ENCODE measurements at places on chromosomes 6 and 20. TPM values are rescaled to one million over a fixed set of nuclear protein-coding genes. Genes with fewer than 3 reads are reported as not detected.

GRCh38 chr20:46558511-46558959 lies 8.1 kb upstream of the OCSTAMP start:
- DNase-seq = peak; percentile 87

- no peak for DNase-seq
These were observed 6.7 kb downstream of the AFDN start for GRCh38 chr6:167833396-167833763.

DNA sequence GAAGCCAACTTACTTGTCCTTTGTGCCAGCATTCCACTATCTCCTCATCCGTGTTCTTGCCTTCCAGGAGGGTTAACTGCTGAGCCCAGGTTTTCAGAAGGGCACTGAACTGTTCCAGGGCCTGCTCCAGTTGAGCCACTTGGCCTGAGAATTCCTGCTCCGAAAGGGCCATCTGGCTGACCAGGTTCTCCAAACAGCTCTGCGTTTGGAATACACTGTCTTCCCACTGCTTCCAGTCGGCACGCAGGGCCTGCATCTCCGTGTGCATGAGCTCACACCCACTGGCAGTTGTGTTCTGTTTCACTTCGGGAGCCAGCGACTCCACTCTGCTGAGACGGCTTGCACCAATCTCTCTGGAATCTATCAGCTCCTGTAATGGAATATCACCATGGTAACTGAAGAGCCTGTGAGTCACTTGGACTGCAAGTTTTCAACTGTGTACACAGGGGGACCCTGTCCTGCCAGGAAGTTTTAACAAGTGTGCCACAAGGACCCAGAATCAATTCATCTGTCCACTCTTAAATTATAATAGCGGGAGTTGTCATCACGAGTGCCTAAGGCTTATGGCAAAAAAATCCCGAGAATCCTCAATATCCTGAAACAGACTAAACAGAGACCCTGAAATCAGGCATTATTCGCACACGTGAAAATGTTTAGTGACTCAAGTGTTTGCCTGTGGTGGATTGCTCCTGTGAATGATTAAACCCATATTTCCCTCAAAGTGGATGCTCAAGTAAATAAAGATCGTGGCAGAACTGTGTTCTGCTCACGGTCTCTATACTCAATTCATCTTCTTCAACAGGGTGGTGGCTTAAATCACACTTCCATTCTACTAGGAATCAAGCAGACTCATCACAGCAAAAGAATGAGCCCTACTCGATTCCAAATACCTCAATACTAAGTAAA lies 255.9 kb downstream of the SYNE1 start:
- peak; percentile 41 for DNase-seq

- DNase-seq = no peak
These were observed 107.8 kb downstream of the RNGTT start for GRCh38 chr6:88855541-88856147.

DNA sequence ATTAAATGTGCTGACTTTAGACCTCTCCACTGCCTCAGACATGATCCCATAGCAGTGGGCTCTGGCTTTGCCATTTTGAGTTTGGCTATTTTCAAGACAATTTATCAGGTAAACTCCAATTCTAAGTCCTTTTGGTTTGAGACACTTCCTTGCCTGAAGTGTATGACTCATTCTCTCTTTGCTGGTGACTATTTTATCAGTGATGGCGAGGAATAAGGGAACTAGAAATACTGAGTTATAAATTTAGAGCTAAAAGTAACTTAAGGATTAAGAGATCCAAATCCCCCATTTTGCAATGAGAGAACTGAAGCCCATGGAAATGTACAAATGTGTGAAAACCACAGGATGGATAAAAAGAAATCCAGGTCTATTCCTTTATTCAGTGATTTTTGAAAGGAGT lies 30.9 kb upstream of the CD83 start:
- no peak for DNase-seq

GRCh38 chr6:16122197-16122596 lies 6.7 kb upstream of the MYLIP start:
- no peak for DNase-seq

GRCh38 chr6:163490826-163491577 lies 76.5 kb downstream of the QKI start:
- DNase-seq = peak; percentile 88

- DNase-seq = no peak
These were observed 9.9 kb upstream of the ID4 start for GRCh38 chr6:19827247-19827646.

DNA sequence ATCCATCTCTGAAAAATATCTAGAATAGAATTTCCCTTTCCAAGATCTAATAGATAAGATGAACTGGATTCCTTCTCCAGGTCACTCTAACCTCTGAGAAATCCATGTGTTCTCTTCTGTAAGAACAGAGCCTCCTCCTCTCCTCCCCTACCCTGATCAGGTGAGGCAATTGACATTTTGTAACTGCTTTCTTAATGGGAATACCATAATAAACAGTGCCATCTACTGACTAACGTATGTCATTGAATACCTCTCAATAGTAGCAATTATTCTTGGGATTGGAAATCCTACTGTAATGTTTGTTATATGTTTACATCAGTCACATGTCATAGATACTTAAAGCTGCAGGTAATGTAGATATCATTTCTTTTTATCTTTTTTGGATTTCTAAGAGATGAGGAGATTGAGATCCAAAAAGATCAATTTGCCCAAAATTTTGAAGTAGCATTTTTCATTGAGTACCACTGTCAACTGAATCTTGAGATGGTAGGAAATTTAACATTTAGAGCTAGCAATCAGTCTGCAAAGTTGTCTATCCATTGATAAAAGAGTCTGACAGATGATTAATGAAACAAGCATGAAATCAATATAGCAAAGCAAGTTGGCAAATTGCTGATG lies 365.8 kb upstream of the HSF2 start:
- peak; percentile 74 for DNase-seq

- no peak for DNase-seq
These were observed 129.1 kb downstream of the SYCP2 start for GRCh38 chr20:59804347-59804746.

GRCh38 chr6:100257793-100258395 lies 206.8 kb downstream of the SIM1 start:
- no peak for DNase-seq

- no peak for DNase-seq
These were observed 5.5 kb upstream of the ABCF1 start for GRCh38 chr6:30565772-30566171.

DNA sequence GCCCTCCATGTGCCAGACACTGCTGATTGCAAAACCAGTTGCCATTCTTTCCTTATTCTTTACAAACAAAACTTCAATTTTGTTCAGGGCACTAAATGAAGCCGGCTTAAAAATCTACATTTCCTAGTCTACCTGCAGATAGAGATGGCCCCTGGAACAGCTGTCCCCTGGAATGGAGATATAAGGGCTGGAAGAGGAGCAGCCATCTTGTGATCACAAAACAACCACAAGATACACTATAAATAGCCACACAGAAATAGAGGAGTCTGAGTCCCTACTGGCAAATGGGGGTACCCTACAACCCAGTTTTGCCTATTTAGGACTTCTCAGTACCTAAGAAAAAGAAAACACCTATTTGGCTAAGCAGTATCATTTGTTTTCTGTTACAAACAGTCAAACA lies 115.9 kb upstream of the BEND6 start:
- no peak for DNase-seq

DNA sequence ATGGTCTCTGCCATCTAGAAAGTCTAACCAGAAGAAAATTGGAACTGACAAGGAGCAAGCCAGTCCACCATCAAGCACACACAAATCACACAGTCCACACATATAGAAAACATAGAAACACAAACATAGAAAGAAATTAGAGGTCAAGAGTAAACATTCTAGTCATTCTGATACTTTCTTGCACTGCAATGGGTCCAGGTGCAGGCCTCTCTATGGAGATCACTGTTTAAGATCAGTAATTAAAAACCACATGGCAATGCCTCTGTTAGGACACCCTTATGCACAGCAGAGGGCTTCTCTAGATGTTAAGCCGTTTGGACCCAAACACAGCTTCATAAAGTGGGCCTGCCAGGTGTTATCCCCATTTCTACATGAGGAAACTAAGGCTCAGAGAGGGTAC lies 42.8 kb upstream of the SLC22A23 start:
- DNase-seq = no peak

DNA sequence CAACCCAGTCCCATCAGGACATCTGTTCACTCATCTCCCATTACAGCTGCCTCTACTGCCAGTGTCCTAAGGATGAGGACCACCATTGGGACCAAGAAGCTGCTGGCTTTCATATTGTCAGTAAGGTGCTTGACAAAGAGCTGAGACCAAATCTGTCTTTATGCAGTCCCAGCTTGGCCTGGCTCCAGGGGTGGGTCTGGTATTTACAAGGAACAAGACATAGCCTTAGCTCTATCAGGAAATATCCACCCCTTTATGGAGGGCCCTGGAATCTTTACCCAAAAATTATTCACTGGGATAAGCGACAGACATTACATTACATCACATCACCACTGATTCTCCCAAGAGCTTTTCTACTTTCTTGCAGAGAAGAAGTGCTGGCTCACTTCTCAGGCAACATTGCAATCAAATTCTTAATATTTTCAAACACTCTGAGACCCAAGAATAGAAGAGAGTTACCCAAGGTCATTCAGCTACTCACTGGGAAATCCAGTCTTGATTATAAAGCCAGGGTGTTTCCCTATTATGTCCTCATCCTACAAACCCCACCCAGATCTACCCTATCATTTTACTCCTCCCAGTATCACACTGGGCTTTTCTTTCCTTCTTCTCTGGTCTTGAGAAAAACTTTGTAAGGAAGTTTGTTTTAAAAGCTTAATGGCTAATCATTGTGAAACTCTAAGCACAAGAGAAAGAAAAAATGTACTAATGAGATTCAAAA lies 11.5 kb upstream of the PI3 start:
- DNase-seq = no peak

DNA sequence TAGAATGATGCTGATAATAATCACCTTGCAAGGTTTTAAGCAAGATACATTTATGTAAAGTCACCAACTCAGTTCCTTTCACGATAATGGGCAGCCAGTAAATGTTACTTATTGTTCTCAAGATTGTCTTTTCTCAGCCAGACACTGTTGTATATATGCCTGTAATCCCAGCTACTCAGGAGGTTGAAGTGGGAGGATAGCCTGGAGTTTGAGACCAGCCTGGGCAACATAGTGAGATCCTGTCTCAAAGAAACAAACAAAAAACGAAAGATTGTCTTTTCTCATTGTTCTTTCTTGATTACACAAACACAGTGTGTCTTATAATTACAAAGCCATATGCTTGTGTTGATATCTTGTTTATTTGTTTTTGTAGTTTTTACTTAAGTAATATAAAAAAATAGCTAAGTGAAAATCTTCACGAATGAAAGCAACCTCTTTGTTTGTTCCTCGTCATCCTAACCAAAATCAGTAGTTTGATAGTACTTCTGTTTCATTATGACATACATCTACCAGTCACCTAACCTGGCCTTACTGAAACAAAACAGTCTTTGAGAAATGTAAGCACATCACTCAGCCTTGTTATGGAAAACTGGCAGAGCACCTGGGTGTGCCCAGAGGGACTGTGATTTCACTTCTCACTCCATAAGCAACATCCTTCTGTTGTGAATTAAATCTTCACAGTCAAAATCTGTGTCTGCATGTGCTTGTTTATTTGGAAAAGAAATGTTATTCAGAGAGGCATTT lies 436.2 kb upstream of the SOX4 start:
- no peak for DNase-seq

GRCh38 chr20:37309936-37310590 lies 20.6 kb downstream of the MANBAL start:
- peak; percentile 77 for DNase-seq

DNA sequence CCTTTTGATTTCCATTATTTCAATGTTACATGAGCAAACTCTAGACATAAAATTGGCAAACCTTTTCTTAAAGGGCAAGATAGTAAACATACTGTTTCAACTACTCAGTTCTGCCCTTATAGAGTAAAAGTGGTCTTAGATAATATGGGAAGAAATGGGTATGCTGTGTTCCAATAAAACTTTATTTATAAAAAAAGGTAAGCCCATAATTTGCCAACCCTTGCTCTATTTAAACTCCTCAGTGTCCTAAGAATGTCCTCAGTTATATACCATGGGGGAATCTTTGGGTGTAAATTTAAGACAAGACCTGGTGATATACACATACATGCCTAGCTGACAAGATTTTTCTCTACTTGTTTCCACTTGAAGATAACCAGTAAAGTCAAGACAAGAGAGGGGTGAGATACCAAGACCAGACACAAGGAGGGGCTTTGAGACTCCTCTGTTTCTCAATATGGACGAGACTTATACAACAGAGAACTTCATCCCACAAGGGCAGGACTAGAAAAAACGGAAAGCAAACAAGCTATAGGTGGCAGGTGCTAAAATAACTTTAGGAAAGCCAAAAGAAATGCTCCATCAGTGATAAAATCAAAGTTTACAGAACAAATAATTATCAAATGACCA lies 10.5 kb downstream of the SNX3 start:
- DNase-seq = no peak

GRCh38 chr6:24867104-24867703 lies 68.5 kb upstream of the ARMH2 start:
- no peak for DNase-seq

GRCh38 chr6:9307786-9308185 lies 872.4 kb upstream of the SLC35B3 start:
- DNase-seq = no peak

DNA sequence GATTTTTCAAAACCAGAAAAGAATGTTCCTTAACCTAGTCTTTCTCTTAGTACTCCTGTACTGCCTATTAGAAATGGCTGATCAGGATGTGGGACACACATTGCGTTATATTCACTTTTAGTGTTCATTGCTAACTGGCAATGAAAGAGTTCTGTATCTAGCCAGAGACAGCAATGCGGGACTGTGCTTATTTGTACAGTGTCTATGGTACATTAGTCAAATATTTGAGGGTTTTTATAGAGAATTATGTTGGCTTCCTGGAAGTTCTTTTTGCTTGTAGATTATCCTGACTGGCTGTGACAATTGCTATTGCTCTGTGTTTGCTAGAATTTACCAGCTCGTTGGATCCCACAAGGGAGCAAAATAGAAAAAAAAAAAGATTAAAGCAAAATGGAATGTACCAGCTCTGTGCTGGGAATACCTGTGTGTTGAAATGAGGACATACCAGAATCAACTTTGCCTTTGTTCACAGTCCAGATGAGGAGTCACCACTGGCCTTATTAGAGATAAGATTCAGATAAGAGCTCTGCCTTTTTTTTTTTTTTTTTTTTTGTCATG lies 22.4 kb upstream of the IFNGR1 start:
- DNase-seq = no peak

DNA sequence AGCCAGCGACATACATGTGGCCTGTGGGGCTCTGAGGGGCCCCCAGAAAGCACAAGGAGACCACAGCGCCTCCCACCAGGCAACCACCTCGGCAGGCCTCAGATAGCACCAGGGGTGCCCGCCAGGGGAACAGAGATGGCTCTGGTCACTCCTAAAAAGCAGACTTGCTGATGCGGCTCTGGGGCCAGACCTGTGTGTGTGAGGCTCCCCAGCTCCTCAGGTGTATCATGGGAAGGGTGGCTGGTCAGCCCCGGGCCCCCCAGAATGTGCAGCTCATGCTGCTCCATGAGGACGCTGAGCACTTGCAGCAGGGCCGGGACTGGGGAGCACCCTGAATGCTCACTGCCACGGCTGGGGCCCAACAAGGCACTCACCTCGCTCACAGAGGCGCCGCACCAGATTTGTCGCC lies 60.2 kb downstream of the PYGB start:
- DNase-seq = no peak

The SYNDIG1 gene
- not detected for total RNA-seq

The RIMS4 gene
- total RNA-seq = 1.2 TPM

The C4A gene
- 32.1 TPM for total RNA-seq

The LAMA4 gene
- total RNA-seq = 56.1 TPM

The CD83 gene
- total RNA-seq = not detected

The NRSN1 gene
- not detected for total RNA-seq

The MLN gene
- not detected for total RNA-seq

The DEFB112 gene
- total RNA-seq = not detected

The TMEM217 gene
- not detected for total RNA-seq
